ENCODE measurements at places on chromosomes 7 and 10. TPM values are rescaled to one million over a fixed set of nuclear protein-coding genes. Genes with fewer than 3 reads are reported as not detected.

LAMB1 gene
- total RNA-seq: 332 TPM

HPS6 gene
- total RNA-seq: 18.2 TPM

CUL1 gene
- 49.0 TPM for total RNA-seq

IL2RA gene
- total RNA-seq: not detected

PDAP1 gene
- total RNA-seq: 66.9 TPM
